Activated naive CD4-positive, alpha-beta T cell treated with anti-CD3 and anti-CD28 coated beads, Interleukin-2, amount 50 U/mL, for 72 hours (primary cell): ENCODE measurements at places on chromosomes 12 and 14. TPM values are rescaled to one million over a fixed set of nuclear protein-coding genes. Genes with fewer than 3 reads are reported as not detected.

LTA4H gene
- 132 TPM for total RNA-seq

ACVRL1 gene
- not detected for total RNA-seq

PTPRO gene
- 0.77 TPM for total RNA-seq

OVCH1 gene
- total RNA-seq, result not detected

LTB4R gene
- total RNA-seq, result 14.0 TPM

FOXG1 gene
- not detected for total RNA-seq

GYS2 gene
- not detected for total RNA-seq

TAS2R46 gene
- 2.4 TPM for total RNA-seq

ERBB3 gene
- total RNA-seq, result 0.34 TPM

KRT73 gene
- total RNA-seq, result 0.98 TPM

ITGA7 gene
- total RNA-seq, result 11.9 TPM

RNASE4 gene
- 0.23 TPM for total RNA-seq

CIDEB gene
- 17.0 TPM for total RNA-seq

A2ML1 gene
- not detected for total RNA-seq

NKX2-1 gene
- not detected for total RNA-seq

C14orf132 gene
- total RNA-seq, result 10.4 TPM

MIP gene
- not detected for total RNA-seq

RILPL1 gene
- 3.2 TPM for total RNA-seq

SDSL gene
- total RNA-seq, result 2.9 TPM

M6PR gene
- 204 TPM for total RNA-seq

KCNH5 gene
- not detected for total RNA-seq

GNB3 gene
- 1.8 TPM for total RNA-seq

USP44 gene
- 3.2 TPM for total RNA-seq

NELL2 gene
- 82.3 TPM for total RNA-seq

BDKRB2 gene
- not detected for total RNA-seq
